Progenitor cell of endocrine pancreas (in vitro differentiated cells): ENCODE measurements at places on chromosomes 1 and 21.

- DNase-seq: no peak
Measured at GRCh38 chr1:171881442-171881841, 40.1 kb downstream of the DNM3 start.

GRCh38 chr1:205528446-205528886 lies 24.0 kb downstream of the CDK18 start:
- no peak for DNase-seq

DNA sequence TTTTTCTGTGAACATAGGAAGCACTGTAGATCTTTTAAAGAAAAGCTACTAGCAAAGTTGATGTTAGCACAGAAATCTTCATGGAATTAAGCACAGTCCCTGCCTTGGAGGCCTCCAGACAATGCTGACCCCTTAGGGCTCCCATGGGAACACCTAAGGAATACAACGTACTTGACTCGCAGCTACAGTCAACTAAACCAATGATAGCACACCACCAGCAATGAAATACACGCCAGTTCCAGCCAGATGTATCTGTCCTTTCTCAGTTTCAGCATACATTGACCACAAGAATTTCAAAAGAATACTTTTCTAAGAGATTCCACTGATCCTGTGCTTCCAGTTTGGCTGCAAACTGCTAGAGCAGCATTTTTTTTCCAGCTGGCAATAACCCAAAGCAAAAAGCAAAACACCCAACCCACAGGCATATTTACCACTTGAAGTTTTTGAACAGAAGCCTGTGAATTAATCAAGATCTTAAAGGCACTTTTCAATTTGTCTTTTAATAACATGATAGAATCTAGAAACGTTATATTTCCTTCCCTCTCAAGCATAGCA lies 42.8 kb upstream of the KRTAP11-1 start:
- no peak for DNase-seq

- DNase-seq: no peak
Measured at GRCh38 chr1:100706856-100707255, 12.7 kb upstream of the VCAM1 start.

DNA sequence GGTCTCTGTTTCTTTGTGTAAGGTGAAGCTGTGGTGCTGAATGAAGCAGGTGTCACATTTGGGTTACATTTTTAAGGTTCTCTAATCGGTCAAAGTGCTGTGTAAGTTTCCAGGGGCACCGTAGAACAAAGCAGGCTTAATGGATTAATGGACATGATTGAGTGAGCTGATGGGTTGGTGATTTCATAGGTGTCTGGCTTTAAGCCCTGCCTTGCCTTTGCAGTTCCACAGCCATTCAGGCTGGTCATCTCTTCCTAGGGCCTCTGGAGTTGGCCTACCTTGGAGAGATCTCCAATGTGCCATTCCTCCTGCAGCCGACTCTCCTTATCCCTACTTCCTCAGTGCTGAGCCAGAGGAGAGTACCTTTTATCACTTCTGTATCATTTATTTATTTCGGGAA lies 15.2 kb downstream of the GALNT2 start:
- no peak for DNase-seq

GRCh38 chr1:9816199-9816598 lies 7.6 kb downstream of the CLSTN1 start:
- DNase-seq: no peak

- no peak for DNase-seq
Measured at GRCh38 chr21:27258742-27259448, 292.0 kb upstream of the ADAMTS5 start.
